ENCODE measurements at places on chromosomes 3 and 15.

DNA sequence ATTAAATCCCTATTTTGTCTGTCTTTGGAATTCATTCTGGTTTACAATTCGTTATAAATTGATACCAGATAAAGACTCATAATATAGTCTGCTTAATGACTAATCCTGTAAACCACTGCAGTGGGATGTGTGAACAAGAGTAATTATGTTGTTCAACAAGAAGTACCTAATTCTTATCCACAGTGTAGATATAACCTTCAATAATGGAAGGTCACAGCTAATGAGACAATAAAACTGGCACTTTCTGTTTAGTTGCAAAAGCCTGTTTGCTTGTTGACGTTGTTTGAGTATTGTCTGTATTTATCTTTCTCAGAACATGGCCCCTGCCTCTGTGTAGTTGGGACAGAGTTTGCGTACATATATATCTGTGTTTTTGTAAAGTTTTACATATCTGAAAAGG lies 26.7 kb downstream of the PIAS1 start:
- DNase-seq, result no peak

GRCh38 chr3:34012102-34012461 lies 213.7 kb downstream of the PDCD6IP start:
- DNase-seq, result no peak

DNA sequence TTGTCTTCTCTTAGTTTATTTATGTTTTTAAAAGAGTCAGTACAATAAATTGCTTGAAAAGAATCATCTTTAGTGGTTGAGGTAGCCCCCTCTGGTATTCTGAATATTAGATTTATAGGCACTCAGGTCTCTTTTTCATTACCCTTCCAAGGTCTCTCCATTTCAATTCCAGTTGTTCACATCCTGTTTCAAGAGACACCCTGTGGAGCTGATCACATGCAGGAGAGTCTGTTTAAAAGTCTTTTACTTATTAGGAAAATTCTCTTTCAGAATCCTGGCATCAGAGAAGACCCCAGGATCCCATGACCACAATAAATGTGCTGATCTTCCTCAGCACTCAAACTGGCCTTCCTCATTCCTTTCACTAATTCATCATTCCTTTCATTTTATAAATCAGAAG lies 195.7 kb downstream of the ZIC4 start:
- DNase-seq, result no peak

DNA sequence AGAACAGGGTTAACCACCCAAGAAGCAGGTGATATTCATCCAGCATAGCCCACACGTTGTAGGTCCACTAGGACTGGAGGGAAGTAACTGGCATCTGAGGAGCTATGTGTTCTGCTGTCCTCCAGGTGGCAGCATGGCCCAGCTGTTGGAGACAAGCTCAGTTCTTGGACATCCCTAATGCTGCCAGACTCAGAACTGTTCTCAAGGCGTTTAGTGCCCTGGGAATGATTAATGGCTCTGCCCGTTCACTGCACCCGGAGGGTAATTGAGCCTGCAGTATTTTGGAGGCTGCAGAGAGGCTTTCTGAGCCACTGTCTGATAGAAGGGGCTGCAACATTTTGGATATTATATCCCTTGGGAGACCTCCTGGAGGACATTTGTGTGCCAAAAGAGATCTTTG lies 521.3 kb upstream of the SEMA6D start:
- DNase-seq, result no peak

DNA sequence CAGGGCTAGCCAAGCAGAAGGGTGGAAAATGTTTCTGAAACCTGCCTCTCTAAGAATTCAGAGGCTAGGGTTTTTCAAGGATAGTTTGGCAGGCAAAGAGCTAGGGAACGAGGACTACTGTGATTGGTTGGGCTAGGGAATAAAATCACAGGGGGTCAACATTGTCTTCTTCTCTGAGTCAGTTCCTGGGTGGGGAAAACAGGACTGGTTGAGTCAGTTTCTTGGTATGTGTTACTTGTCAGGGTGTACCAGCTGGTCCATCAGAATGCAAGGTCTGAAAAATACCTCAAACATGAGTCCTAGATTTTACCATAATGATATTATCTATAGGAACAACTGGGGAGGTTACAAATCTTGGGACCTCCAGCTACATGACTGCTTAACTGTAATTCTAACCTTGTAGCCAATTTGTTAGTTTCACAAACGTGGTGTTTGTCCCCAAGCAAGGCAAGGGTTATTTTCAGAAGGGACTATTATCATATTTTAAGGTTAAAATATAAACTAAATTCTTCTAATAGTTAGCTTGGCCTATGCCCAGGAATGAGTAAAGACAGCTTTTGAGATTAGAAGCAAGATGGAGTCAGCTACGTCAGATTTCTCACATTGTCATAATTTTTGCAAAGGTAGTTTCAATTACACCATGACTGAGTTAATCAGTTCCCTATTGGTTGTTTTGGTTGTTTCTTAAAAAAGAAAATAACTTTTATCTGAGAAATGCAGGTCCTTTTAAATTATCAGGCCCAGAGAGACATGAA lies 231.5 kb downstream of the ALCAM start:
- DNase-seq, result no peak

- peak; percentile 74 for DNase-seq
These were observed 548.5 kb downstream of the OCA2 start for GRCh38 chr15:27550635-27551034.

GRCh38 chr15:25611603-25612002 lies 172.8 kb upstream of the UBE3A start:
- DNase-seq, result no peak

- DNase-seq, result no peak
These were observed 479.1 kb downstream of the MAGI1 start for GRCh38 chr3:65559643-65560042.

DNA sequence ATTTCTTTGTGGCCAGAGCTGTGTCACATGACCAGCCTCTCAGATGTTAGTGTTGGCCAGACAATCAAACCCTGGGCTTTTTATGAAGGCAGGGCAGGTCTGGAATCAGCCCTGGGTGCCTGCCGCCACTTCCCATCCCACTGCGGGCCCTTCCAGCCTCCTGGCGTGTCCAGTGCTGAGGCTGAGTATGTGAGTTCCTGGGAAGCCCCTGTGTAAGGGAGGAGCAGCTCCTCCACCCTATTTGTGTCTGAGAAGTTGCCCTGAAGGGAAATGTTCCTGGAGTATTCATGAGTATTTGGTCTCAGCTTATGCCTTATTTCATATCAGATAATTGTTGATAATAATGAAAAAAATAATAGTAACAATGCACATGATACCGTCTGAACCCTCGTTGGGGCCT lies 190.1 kb downstream of the NSMCE3 start:
- no peak for DNase-seq

DNA sequence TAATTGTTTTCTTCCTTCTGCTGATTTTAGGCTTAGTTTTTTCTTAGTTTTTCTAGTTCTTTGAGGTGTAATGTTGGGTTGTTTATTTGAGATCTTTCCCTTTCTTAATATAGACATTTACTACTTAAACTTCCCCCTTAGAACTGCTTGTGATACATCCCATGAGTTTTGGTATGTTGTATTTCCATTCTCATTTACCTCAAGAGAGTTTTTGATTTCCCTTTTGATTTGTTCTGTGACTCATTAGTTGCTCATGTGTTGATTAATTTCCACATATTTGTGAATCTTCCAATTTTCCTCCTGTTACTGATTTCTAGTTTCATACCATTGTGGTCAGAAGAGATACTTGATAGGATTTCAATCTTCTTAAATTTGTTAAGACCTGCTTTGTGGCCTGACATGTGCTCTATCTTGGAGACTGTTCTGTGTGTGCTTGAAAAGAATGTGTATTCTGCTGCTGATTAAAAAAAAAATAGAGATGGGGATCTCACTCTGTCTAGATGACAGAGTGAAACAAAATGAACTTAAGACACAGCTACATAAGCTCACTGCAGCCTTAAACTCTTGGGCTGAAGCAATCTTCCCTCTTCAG lies 22.3 kb downstream of the GRM2 start:
- no peak for DNase-seq

GRCh38 chr15:69410248-69410874 lies 3.8 kb upstream of the KIF23 start:
- DNase-seq, result no peak

DNA sequence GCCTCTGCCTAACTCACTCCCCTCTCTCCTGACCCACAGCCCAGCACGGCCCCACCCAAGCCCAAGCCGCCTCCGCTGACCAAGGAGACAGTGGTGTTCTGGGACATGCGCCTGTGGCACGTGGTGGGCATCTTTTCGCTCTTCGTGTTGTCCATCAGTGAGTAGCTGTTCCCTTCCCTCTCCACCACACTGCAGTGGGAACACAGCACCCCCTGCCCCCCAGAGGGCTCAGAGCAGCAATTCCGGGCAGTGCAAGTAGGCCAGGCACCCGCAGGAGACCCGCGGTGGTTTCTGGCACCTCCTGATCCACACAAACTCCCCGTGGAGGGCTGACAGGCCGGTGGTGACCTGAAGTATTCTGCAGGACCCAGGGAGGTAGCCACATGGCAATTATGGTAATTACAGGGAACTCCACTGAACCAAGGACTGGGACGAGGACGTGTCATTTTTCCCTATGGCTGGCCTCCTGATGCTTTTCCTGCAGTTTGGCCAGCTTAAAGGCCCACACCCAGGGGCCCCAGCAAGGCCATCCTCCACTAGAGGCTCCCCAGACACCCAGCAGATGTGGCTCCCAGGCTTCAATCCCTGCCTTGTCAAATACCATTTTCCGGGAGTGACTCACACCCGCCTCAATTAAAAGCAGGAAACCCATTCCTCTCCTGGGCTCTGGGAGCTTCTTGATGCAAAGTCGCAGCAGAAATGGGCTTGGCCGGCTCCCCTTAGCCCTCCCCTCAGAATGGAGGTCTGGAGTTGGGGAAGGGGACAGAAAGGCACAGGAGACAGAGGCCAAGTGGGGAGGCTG lies 4.8 kb downstream of the TMIE start:
- no peak for DNase-seq

DNA sequence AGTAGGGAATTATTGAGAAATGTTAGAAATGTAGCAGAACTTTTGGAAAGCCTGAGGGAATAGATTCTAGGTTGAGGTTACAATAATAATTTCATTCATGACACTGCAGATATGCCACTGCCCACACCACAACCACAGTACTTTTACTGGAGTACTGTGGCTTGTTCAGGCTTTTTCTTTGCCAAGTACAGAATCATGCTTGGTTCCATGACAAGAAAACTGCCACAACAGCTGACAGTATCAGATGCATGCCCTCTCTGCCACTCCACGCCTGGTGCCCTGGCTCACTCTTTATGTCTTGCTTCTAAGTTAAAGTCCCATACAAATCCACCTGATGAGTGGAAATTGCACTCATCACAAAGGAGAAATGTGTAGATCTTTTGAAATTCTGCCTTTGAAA lies 398.6 kb downstream of the ZIC1 start:
- DNase-seq, result no peak

- DNase-seq, result no peak
These were observed 92.1 kb upstream of the IL12A start for GRCh38 chr3:159896543-159896942.

GRCh38 chr3:30502051-30502741 lies 104.2 kb upstream of the TGFBR2 start:
- no peak for DNase-seq

GRCh38 chr3:111636366-111636885 lies 41.3 kb upstream of the ZBED2 start:
- DNase-seq, result no peak

DNA sequence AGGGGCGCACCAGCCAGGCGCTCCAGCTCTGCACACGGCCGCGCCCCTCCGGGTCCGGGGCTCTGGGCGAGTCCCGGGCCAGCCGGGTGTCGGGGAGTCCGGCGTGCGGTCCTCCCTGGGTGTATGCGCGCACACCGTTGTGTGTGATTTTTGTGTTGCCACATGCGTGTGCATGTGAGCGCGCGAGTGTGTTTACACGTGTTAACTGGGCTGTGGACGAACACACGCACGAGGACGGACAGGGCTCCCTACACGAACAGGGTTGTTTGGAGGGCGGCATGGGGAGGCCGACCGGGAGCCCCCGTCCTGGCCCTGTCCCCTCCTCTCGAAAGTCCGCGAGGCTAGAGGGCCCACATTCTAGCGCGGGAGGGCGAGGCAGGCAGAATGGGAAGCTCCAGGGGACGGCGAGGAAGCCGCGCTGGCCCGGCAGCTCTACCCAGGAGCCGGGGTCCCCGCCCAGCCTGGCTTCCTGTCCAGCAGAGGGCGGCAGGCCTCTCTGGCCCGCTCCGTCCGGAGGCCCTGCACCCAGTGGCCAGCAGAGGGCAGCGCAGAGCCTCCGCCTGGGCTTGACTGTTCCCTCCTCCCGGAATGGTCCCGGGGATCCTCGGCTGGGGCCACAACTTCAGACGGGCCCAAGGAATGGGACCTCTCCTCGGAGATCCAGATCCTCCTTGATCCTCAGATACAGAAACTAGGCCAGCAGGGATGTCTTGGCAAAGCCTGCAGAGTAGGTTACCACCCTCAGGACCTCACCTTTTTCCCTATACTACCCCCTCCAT lies 611 bp upstream of the LINGO1 start:
- peak; percentile 94 for DNase-seq

DNA sequence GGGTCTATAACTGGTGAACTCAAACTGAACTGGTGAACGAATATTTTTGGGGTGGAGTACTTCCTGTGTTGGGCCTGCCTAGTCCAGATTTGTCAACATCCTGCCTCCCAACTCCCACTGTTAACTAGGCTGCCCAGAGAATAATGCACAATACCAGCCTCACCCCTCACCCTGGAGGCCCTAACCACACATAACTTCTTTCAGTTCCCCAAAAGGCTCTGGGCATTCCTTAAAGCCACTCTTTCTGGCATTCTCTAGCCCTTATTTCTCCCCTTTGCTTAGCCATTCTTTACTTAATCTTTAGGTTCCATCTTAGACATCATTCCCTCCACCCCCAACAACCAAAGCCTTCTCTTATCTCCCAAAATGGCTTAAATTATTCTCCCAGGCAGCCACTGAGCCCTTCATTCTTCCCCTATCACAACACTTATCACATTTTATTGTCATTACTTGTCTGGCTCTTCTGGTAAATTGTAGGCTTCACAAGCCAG lies 9.1 kb upstream of the SEC11A start:
- DNase-seq, result no peak

GRCh38 chr3:127043731-127044510 lies 61.0 kb downstream of the PLXNA1 start:
- DNase-seq, result no peak

GRCh38 chr3:71510510-71510909 lies 73.0 kb downstream of the FOXP1 start:
- no peak for DNase-seq

DNA sequence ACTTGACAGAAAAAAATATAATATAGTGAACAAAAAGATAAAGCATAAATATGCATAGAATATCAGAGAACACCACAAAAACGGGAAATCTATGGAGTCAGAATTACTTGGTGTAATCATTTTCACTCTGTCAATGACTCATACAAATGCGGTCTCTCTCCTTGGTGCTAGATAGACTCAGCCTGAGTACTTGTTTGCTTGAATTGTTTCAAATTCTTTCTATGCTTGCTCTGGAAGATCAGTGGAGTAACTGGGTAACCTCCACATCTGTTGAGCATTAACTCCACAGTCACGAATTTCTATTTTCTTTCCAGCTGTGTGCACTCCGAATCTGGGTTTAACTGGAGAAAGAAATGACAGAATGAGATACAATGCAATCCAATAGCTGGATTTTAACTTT lies 760.4 kb downstream of the ZPLD1 start:
- DNase-seq, result no peak

GRCh38 chr15:65931221-65931620 lies 61.9 kb downstream of the RAB11A start:
- DNase-seq, result no peak

Measured in esophagus muscularis mucosa (tissue), 4 donors.